ENCODE measurements at places on chromosomes 1 and 21.

DNA sequence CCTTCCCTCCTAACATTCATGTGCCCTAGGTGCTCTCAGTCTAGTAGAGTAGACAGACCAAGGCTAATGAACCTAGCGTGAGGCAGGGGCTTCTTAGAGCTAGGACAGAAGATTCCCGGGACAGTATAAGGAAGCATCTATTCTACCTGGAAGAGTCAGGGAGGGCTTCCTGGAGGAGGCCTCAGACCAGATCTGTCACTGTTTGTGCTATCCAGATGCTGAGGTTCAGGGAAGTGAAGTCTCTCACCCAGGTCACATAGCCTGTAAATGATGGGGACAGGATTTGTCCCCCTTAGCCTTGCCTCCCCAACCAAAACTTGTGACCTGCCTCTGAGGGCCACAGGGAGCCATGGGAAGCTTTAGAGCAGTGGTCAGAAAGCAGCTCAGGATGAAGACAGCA, 20.7 kb downstream of the ACTL8 start:
- DNase-seq, result no peak

DNA sequence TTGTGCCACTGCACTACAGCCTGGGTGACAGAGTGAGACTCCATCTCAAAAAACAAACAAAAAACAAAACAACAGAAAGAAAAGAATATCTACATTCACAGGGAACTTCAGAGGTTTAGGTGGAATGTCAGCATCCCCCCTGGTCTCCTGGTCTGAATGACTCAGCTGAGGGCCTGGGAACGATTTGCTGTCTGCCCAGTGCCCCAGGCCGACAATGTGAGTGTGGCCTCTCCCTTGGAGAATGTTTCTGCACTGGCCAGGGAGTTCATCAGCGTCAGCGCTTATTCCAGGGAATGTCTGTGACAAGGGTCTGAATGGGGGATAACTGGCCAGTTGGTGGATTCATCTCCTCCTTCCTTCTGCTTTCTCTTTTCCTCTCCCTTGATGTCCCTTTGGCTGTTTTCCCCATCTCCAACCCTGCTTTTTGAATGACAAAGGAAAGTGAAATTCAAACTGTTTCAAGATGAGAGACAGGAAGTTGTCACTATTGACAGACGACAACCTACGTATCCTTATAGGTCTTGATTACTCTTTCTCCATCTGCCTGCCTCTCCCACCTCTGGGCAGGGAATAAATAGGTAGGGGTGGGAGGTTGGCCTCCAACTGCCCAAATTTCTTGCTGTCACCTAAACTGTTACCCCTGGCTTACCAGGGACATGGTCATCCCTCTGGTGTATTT, 213.1 kb downstream of the HHAT start:
- no peak for DNase-seq

DNA sequence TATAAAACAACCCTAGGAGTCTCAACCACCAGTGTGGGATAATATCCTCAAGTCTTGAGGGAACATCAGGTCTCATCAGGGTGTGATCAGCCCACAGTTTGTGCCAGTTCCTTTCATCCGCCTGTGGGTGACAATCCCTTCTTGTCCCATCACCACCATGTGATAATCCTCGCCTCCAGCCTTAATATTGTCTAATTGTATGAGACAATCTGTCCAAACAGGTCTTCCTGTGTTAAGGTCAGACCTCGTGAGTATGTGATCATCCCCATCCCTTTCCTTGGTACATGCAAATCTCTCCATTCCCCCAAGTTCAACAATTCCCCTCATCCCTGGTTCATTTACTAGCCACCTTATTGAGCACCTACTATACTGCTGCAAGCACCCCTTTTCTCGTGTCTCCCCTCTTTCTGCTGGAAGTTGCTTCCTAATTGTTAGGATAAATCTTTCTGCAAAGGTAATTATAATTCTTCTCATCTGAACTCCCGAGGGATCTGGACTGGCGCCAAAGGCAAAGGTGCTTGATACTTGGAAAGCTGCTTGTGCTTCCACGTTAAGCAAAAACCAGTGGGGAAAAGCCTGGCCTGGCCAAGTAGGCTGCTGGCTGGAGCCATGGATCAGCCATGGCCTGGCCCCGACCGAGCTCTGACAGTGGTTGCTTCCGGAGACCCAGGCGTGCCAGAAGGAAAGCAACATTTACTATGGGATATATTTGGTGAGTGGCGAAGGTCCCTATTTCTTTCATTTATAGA, 92.5 kb downstream of the RNF220 start:
- DNase-seq, result no peak

GRCh38 chr1:150009604-150010392, 728 bp downstream of the OTUD7B start:
- peak; percentile 66 for DNase-seq

DNA sequence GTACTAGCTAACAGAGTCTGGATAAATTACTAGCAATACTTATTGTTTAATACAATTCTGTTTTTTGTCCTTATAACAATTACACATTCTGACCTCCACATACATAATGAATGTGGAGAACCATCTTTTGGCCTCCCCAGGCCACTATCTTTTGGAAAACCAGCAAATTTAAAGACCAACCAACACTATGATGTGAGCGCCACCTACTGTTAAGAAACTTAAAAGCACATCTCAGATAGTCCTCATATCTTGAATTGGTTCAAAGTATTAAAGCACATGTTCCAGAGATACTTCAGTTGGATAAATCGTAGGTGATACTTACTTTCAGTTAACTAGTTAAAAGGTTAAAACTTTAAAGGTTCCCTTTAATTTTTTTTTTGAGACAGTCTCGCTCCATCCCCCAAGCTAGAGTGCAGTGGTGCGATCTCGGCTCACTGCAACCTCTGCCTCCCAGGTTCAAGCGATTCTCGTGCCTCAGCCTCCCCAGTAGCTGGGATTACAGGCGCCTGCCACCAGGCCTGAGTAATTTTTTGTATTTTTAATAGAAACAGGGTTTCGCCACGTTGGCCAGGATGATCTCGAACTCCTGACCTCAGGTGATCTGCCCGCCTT, 29.3 kb upstream of the USP1 start:
- no peak for DNase-seq

All from activated naive CD4-positive, alpha-beta T cell treated with anti-CD3 and anti-CD28 coated beads, Interleukin-2, amount 50 U/mL, for 72 hours (primary cell).